ENCODE measurements at places on chromosomes 16 and 17.

- no peak for DNase-seq
Observed at GRCh38 chr17:40599468-40599763, 34.1 kb upstream of the CCR7 start.

GRCh38 chr16:21626659-21627277, 25.6 kb downstream of the IGSF6 start:
- DNase-seq, result no peak

DNA sequence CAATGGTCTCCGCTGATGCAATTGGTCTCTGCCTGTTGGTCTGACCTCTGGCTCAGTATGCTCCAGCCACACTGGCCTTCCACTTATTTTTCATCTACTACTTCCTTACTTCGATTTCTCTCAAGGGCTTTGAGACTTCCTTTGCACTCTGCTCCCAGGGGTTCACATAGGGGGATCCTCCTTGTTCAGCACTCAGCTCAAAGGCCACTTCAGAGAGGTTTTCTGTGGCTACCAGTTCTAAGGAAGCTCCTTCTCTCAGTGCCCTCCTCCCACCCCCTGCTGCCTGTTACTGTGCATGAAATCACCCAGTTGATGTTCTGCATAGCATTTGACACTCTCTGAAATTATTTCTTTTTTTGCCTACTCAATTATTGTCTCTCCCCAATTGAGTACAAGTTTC, 476.4 kb downstream of the HS3ST3B1 start:
- no peak for DNase-seq

- no peak for DNase-seq
Observed at GRCh38 chr16:9232102-9232770, 140.8 kb downstream of the HAPSTR1 start.

DNA sequence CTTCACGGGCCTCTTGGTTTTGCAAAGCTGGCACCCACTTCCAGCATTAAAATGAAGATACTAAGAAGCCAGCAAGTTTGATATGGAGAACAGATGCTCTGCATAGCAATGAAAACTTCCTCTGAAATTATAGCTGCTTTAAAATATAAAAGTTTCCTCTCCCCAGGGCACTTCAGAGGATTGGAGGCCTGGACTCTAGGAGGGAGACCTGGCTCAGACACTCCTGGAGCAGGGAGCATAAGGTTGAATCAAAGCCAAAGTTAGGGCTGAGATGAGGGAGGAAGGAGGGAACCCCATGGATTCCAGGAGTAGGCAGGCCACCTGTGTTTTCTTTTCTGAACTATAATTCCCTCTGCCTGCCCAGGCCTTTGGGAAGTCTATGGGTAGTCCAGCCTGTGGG, 176.0 kb upstream of the RPL38 start:
- DNase-seq, result no peak

- DNase-seq, result no peak
Observed at GRCh38 chr17:41885733-41886132, 20.5 kb upstream of the KLHL11 start.

- DNase-seq, result no peak
Observed at GRCh38 chr16:87664792-87665191, 62.5 kb downstream of the JPH3 start.

GRCh38 chr17:79028496-79029326, 4.7 kb downstream of the C1QTNF1 start:
- DNase-seq, result no peak

GRCh38 chr16:86245895-86246294, 264.4 kb upstream of the FOXF1 start:
- DNase-seq, result no peak

DNA sequence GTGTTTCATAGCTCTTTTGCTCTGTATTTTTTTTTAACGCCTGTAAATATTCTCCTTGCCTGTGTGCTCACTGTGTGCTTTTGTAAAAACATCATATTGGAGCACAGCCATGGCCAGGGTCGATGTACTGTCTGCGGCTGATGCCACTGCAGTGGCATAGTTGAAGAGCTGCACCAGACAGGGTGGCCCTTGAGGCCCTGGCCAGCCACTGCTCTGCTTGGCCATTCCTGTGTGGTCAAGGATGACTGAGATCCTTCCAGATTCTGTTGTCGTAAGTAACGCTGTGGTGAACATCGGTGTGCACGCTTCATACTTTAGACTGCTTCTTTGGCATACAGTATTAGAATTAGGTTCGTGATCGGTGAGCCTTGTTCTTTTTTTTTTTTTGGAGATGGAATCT, 14.6 kb downstream of the CRAMP1 start:
- DNase-seq, result no peak

DNA sequence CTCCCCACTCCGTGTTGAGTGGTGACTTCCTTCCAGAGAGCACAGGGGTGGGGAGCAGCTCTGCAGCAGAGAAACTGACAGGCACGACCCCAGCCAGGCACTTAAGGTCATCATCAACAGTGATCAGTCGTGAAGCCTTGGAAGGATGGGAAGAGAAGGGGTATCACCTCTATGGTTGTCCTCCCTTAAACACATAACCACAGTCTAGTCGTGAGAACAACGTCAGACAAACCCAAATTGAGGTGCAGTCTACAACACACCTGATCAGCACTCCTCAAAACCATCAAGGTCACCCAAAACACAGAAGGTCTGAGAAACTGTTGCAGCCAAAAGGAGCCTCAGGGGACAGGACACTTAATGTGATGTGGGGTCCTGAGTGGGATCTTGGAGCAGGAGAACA, 68.3 kb downstream of the MPRIP start:
- DNase-seq, result no peak

- DNase-seq, result no peak
Observed at GRCh38 chr16:66127459-66128370, 238.8 kb upstream of the CDH5 start.

DNA sequence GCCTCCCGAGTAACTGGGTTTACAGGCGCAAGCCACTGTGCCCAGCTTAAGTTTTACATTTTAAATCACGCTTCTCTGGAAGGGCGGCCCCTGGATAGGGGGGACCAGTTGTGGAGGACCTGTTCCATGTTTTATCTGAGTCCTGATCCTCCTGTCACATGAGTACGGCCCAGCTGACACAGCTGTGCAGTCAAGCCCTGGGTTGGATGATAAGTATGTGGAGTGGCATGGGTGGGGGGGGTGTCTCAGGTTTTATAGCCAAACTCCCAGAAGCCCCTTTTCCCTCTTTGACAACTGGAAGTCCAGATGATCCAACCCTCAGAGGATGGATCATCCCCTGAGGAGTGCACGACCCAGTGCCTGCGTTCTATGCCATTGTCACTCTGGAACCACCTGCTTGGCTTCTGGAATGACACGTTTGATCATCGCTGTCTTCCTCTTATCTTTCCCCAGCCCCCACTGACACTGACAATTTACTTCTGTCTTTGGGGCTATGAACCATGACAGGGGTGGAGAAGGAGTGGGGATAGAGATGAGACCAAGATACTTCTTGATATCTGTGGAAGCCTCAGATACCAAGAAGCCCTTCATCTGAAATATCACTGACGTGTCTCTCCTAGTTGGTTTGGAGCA, 191.2 kb downstream of the MSI2 start:
- DNase-seq, result no peak

- DNase-seq, result no peak
Observed at GRCh38 chr16:17658881-17659280, 188.1 kb upstream of the XYLT1 start.

- no peak for DNase-seq
Observed at GRCh38 chr16:54102888-54103866, 183.4 kb downstream of the IRX3 start.

DNA sequence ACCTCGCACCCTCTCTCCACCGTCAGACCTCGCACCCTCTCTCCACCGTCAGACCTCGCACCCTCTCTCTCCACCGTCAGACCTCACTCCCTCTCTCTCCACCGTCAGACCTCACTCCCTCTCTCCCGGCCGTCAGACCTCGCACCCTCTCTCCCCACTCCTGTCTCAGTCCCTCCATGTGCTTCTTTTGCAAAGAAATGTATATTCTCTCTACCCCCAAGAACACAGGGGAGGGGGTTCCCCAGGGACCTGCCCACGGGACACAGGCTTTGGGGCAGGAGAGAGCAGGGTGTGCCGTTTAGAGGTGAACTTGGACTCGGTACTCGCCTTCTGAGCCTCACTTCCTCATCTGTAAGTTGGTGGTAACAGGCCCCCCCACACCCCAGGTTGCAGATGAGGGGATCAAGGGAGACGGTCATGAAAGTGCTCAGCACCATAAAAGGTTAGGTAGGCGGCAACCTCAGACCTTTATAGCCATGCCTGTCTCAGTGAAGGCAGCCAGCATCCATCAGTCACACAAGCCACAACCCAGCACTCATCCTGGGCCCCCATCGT, 63.7 kb downstream of the RPH3AL start:
- DNase-seq, result no peak

DNA sequence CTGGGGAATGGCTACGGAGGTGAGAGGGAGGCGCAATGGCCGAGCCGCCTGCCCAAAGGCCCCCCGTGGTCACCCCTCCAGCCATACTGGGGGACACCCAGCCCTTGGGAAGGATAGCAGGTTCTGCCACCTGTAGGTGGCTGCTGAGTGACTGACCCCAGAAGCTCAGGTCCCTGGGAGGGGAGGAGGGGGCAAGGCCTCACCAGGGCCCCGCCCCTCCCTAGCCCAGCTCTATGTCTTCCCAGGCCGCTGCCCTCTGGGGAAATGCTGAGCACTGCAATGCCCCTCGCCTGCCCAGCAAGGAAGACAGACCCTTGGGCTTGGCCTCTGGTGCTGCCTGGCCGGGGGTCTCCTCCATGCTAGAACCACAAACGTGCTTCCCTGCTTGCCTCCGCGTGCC, 11.4 kb upstream of the CLDN9 start:
- no peak for DNase-seq

DNA sequence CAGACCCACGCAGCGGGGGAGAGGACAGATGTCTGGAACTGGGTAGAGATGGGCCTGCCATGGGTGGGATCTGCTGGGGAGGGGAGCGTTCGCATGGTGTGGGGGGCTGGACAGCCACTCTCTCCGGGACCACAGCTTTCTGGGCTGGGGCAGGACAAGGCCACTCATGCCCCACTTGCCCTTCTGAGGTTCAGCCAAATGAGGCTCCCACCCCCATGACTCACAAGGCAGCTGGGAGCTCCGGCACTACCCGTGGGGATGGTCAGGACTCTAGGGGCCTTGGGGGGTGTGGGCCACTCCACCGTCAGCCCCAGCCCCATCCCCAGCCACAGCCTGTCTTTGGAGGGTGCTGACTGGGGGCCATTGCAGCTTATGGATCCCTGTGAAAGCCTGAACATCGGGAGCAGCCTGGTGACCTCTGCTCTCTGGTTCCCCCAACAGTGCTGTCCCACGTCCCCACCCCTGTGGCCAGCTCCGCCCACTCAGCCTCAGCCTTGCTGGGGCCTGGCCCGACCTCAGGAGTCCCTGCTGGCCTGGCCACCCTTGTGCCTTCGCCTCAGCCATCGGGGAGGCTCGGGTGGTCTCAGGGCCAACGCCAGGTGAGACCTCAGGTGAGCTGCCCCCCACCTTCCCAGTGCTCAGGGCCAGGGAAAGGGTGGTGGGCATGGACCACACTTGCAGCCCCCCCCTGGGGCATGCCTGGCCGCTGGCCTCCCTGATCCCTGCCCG, 4.7 kb upstream of the CDH15 start:
- no peak for DNase-seq

DNA sequence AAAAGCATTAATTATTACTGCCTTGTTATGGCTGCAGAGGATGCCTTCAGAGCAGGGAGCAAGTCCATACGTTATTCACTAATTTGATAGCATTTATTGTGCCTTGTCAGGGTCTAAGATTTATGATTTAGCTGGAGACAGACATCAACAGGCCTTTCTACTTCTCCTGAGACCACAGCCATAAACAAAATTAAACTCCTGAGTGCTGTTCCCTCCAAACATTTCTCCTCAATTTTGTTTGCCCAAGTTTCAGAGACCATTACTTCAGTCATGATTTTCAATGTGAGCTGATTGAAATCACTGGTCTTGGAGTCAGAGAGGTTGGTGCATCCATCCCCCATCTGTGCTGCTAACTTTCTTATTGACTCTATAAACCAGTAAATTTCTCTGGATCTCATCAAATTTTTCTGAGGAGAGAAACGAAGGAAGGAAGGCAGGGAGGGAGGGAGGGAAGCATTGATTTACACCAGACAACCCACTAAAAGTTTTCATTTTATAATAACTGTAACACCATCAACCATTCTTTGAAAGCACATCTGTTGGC, 423.6 kb upstream of the CDH11 start:
- DNase-seq, result no peak

- DNase-seq, result no peak
Observed at GRCh38 chr17:69981441-69981840, 93.6 kb upstream of the KCNJ16 start.

GRCh38 chr17:80868022-80868609, 123.5 kb upstream of the CHMP6 start:
- DNase-seq, result no peak

DNA sequence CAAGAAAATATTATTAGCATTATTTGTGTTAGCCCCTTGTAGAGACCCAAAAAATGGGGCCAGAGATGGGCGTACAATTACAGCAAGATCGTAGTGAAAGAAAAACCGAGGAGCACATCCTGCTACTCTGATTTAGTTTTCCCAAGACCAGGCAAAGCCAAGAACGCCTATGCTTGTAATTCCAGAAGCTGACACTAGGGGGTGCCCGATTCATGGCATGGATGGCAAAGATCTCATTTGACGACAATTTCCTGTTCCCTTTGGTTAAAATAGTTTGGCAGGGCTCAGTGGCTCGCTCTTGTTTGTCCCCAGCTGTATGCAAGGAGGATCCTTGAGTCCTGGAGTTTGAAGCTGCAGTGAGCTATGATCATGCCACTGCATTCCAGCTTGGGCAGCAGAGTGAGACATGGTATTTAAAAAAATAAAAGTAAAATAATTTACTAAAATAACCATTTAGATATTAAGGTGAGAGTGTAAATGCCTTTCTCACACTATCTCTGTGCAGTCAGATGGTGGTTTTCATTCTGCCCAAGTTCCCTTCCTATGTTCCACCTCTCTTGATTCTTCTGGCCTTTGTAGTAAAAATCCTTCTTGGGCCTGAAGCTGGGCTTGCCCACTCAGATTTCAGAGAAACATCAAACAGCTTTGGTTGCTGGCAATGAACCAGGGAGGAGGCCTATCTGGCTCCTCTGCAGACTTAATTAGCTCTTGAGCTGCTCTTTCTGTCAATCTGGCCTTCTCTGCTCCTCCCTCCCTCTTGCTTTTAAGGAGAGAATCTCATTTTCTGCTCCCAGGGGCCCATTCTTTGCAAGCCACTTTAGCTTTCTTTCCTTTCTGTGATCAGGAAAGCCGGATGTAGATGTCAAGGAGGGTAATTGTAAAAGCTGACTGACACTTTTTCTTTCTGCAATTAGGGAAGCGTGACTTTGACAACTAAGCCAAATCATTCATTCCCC, 31.2 kb downstream of the TMEM238L start:
- no peak for DNase-seq

All from NCI-H1092 (cell line).